ENCODE measurements at places on chromosomes 7 and 10.

DNA sequence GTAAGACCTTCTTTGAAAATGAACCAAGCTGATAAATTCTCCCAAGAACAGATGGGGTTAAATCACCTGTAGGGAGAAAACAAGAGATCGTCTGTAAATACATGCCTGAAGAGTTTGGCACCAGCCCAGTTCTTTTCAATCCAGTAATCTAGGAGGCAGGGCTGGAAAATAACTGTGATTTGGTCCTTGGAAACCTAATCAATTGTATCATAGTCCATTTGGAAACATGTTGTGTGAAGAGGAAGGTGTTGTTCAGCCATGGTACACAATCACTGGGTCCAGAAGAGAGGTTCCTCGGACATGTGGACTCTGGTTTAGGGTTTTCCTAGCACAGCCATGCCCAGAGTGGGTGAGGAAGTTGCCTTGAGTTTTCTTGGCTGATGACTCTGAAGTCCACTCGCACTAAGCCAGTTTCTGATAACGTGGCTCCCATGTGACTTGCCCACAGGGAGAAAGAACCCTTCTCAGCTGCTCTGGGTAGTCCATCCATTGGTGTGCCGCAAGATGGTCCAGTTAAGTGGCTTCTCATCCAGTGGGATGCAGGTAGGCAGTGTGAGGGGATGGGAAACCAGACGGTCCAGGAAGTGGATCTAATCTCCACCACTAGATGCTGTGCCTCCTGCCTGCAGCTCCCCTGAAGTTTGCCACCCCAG lies 5.1 kb downstream of the BLNK start:
- DNase-seq, result no peak

GRCh38 chr10:123527151-123527550 lies 139.0 kb upstream of the GPR26 start:
- no peak for DNase-seq

- no peak for DNase-seq
These were observed 117.4 kb upstream of the MAGI2 start for GRCh38 chr7:79570903-79571302.

GRCh38 chr10:89362929-89363328 lies 14.9 kb upstream of the IFIT1B start:
- no peak for DNase-seq

DNA sequence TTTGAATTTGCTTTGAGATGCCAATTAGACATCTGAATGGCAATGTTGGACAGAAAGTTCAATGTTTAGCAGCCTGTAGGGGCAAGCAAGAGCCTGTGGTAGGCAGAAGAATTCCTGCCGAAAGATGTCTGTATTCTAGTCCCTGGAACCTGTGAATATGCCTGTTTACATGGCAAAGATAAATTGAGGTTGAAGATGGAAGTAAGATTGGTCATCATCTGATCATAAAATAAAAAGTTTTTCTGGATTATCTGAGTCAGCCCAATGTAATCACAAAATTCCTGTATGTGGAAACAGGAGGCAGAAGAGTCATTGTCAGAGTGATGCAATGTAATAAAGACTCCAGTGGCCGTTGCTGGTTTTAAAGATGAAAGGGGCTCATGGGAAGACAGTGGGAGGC lies 430.5 kb downstream of the MDFIC start:
- no peak for DNase-seq

DNA sequence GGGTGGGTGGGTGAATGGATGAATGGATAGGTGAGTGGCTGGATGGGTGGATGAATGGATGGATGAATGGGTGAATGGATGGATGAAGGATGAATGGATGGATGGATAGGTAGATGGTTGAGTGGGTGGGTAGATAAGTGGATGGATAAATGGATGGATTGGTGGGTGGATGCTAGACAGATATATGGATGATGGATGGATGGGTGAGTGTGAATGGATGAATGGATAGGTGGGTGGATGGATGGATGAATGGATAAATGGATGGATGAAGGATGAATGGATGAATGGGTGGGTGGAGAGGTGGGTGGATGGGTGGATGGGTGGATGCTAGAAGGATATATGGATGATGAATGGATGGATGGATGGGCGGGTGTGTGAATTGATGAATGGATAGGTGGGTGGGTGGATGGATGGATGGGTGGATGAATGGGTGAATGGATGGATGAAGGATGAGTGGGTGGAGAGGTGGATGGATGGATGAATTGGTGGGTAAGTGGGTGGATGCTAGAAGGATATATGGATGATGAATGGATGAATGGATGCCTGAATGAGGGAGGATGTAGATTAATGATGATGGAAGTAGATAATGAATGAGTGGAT lies 20.4 kb downstream of the ELFN1 start:
- DNase-seq, result no peak

DNA sequence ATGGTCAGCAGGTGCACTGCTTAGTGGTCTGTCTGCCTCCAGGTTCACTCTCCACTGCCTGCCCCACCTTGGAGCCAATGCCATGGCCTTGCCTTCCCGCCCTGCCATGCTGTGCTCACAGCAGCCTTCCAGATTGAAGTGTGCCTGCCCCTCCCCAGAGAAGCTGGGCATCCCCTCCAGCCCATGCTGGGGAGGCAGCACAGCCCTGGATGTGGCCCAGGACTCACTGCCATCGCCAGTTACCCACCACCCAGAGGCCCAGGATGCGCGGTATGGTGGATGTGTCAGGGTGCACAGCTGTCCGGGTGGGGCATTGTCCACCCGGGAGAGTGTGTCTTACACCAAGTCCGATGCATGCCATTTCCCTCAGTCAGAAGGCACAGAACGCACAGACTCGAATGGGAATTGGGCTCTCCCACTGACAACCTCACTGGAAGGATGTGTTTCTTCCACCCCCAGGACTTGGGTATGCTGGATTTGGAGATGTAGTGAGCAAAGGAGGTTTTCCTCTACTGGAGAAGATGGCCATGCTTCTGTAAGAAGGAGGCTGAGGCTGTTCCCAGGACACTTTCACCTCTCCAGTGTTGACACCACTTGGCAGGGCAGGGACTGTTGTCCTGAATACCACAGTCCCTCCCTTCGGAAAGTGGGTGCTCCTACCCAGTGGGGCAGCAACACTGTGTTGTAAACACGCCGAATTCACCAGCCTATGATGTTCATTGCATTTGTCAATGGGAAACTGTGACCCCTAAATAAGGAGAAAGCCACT lies 122.0 kb downstream of the ADARB2 start:
- DNase-seq, result no peak

DNA sequence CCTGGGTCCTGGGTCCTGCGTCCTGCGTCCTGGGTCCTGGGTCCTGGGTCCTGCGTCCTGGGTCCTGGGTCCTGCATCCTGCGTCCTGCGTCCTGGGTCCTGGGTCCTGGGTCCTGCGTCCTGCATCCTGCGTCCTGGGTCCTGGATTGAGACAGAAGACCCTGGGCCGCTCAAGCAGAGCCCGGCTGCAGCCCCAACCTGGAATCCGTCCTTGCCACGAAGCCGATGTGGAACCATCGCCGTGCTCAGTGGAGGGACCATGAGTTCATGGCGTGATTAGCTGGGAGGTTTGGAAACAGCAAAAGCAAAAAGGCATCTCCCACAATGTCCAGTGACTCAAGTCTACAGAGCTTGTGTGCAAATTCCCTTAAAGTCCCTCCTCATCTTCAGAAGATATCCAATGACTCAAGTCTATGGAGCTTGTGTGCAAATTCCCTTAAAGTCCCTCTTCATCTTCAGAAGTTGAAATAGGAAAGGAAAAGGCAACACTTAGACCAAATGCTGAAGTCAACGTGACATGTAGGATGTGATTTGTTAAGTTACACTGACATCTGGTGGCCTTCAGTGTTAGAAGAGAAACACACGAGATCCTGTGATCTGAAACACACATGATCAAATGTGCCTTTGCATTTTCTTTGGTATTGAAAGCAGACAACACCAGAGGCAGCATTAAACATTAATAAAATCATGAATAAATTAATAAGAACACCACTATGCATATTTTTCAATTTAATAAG lies 179.9 kb downstream of the PTPRN2 start:
- no peak for DNase-seq

GRCh38 chr7:46993396-46993795 lies 588.5 kb downstream of the TNS3 start:
- DNase-seq, result no peak

DNA sequence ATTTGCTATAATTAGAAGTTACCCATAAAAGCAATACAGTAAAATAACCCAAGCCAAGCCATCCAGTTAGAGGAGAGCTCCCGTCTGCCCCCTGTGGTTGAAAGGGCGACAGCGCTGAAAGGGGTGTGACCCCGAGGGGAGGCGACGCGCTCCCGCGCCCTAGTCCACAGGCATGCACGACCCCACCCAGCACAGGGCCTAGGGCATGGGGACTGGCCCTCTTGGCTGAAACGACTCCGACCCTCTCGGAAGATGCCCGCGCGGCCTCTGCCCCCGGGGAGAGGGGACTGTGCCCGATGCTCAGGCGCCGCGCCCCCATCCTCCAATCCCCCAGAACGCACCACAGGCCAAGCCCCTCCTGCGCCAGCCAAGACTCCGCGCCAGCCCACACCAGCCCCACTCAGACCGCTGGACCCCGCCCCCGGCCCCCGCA lies 64.0 kb downstream of the CSGALNACT2 start:
- DNase-seq, result no peak

GRCh38 chr10:24897326-24897926 lies 55.0 kb downstream of the PRTFDC1 start:
- no peak for DNase-seq

DNA sequence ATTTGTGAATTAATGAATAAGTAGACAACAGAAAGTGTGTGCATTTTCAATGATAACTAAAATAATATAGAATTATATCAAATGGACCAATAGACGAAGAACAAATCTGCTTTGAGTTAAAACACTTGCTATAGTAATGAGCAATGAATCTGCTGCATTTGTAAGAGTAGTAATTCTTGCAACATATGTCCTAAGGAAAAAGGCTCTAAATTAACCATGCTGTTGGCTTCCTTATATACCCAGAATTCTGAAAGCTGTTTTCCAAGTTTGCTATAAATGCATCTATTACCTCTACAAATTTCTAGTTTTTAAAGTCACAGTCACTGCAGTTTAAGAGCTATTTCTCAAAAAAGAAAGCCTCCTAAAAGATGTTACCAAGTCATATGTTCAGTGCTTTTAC lies 20.5 kb upstream of the ANLN start:
- no peak for DNase-seq

All from stimulated activated CD8-positive, alpha-beta memory T cell treated with anti-CD3 and anti-CD28 coated beads, Interleukin-7, amount 100 ng/mL, for 48 hours (primary cell).